ENCODE measurements at places on chromosomes 12 and 14.

- no peak for DNase-seq
Observed at GRCh38 chr12:49283541-49284429, 11.2 kb upstream of the PRPH start.

DNA sequence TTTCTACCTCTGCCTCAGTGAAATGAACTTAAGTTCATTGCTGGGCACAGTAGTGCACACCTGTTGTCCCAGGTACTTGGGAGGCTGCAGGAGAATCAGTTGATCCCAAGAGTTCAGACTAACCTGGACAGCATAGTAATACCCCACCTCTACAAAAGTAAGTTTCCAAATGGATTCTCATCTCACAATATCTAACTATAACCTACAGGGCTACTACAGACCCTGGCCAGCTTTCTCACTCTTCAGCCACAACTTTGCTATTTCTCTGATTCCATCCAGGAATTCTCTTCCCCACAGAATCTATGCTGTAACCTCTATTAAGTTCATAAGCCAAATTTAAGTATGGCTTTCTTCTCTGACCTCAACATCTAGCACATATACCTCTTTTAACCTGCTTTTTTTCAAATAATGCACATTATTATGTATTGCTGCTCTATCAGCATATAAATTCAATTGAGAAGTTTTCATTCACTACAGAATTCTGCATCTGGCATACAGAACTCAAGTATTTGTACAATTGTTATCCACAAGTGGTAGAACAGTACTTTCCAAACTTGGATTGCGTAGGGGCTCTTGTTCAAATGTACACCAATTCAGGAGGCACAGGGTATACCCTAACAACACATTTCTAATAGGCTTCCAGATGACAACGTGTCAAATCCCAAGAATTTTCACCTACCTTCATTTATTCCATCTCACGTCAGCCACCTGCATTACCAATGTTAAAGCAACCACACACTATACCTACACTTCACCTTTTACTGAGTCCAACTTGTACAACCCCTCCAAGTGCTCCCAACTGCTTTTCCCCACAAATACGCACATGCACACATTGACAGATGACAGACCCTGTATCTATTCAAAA lies 3.8 kb downstream of the RPS29 start:
- DNase-seq: no peak

GRCh38 chr14:87935081-87935828 lies 57.7 kb downstream of the GALC start:
- DNase-seq: no peak

GRCh38 chr14:101022121-101022520 lies 118.6 kb upstream of the RTL1 start:
- DNase-seq: no peak

GRCh38 chr14:96178461-96179321 lies 25.9 kb upstream of the BDKRB2 start:
- no peak for DNase-seq

DNA sequence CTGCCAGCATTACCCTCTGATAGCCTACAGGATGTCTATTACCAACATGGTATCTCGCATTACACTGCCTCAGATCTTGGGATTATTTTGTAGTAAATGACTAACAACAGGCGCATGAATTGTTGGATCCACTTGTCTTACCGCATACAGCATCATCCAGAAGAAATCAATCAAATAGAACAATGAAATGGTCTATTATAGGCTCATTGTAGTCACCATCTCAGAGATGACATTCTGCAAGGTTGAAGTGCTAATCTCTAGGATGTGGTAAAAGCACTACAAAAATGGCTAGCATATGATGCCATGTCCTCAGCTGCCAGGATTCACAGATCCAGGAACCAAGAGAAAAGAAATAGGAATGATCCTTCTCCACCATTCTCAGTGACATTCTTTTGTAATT lies 52.0 kb downstream of the WASHC3 start:
- no peak for DNase-seq

DNA sequence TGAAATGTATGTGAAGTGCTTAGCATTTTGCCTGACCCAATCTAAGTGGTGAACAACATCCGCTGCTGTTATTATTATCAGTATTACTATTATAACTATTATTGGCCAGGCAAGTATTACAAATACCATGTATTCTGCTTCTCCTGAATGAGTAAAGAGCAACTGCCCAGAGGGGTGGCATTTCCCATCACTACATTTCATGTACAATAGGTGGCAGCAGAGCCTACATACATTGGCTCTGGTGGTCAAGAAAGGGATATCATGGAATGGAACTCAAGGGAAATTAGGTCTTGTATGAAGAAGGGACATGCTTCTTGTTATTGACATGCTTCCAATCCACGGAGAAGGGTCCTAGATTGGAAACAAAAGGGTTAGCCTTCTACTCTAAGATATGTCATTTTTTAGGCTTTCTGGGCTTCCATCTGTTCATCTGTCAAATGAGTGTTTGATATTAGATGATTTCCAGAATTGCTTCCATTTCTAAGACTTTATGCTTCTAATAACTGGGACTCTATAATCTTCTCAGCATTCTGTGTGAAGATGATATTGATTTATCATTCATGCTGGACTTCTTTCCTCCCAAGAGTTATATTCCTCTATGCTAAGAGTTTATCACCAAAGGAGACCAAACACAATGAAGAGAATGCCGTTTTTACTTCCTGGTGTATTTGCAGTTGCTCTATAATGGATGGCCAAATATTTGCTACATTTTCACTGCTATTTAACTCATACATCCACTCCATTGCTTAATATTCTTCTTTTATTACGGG lies 239.1 kb downstream of the SSPN start:
- DNase-seq: peak; percentile 85

- no peak for DNase-seq
Observed at GRCh38 chr14:20092050-20092449, 18.5 kb upstream of the OR4K17 start.

DNA sequence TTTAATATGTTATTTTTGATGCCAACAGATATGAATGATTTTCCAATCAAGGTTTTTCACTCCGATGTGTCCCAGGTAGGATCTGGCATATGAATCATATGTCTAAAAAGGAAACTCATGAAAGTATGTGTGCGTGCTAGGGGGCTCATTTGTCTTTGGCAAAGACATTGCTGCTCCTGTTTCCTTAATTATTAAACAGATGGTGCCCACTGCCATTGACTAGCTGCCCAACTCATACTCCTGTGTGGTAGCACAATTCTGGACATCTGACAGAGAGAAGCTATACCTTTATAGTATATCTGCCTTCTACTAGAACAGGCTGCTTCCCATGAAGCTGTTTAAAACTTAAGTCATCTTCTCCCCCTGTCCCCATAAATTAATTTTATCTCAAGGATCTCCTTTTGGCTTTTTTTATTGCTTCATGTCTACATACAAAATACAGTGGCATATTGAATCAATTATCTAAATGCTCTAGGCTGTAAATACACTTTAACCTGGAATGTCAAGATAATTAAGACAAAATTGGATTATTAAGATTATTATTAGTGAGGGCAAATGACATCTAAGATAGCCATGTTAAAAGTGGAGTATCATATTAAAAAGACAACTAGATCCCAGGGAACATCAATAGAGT lies 1.4 kb upstream of the PDE3A start:
- DNase-seq: peak; percentile 20

- peak; percentile 81 for DNase-seq
Observed at GRCh38 chr14:90521084-90521929, 124.5 kb downstream of the CALM1 start.

DNA sequence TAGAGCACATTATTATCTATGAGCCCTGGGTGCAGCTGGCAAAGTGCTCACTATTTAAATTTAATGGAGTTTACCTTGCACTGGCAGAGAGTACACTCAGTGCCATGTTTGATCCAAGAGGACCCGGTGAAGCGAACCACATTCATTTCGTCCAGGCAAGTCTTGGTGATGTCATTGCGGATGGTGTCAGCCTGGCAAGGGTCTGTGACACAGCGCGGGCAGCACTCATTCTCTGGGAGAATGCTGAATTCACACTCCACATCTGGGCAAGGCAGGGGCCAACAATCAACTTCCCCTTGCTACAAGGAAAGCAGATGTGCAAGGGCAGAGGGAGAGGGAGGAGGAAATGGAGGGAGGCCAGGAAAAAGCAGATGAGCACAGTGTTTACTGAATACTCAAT lies 356.2 kb downstream of the NELL2 start:
- DNase-seq: no peak

GRCh38 chr14:103225062-103225461 lies 101.8 kb downstream of the TNFAIP2 start:
- DNase-seq: no peak

Data from NCI-H1417 (cell line).